NCI-H1105 treated with DMSO at 0.1 percent for 48 hours (cell line): ENCODE measurements at places on chromosomes 2 and 18.
A peak's percentile ranks its signal among the peaks of the same experiment; 100 is the strongest.

- DNase-seq: no peak
These were observed 83.1 kb downstream of the CDC42EP3 start for GRCh38 chr2:37588316-37588777.

GRCh38 chr2:235146206-235146605 is 194.4 kb downstream of the SH3BP4 start:
- DNase-seq: no peak

- no peak for DNase-seq
These were observed 84.1 kb downstream of the XIRP2 start for GRCh38 chr2:166972418-166972817.

- DNase-seq: no peak
These were observed 38.4 kb downstream of the SPC25 start for GRCh38 chr2:168851674-168852320.

- no peak for DNase-seq
These were observed 497.4 kb downstream of the CMPK2 start for GRCh38 chr2:6368281-6368680.

DNA sequence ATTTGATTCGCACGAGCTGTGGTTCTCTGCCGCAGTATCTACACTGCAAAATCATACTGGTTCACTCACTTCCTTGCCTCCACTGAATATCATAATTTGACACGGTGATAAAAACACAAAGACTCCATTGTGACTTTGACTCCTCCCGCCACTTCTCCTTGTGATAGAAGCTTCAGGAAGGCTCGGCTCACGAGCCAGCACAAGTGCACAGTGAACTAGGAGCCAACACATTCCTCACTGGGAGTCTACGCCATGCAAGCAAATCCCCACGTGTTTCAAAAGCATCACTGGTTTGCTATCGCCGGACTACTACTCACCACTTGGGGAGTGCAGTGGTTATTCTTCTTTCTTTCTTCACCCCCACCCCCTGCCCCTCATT is 293.3 kb upstream of the PARD3B start:
- DNase-seq: no peak

GRCh38 chr2:216776066-216776850 is 80.9 kb upstream of the IGFBP5 start:
- no peak for DNase-seq

DNA sequence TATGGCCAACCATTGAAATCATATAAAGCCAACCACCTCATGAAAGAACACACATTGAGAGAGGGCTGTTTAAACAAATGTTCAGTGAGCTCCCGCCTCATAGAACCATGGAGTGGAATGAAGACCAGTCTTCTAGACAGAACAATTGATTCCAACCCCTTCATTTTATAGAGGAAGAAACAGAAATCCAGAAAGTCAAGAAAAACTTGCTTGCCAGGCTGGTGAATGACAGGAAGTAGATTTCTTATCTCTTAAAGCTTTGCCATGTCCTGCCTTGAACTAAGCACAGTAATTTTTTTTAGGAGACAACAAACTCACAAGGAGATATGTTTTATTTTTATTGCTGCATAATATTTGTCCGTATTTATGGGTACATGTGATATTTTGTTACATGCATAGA is 16.5 kb upstream of the NRP2 start:
- no peak for DNase-seq

- no peak for DNase-seq
These were observed 19.6 kb downstream of the ANKMY1 start for GRCh38 chr2:240538031-240538780.

DNA sequence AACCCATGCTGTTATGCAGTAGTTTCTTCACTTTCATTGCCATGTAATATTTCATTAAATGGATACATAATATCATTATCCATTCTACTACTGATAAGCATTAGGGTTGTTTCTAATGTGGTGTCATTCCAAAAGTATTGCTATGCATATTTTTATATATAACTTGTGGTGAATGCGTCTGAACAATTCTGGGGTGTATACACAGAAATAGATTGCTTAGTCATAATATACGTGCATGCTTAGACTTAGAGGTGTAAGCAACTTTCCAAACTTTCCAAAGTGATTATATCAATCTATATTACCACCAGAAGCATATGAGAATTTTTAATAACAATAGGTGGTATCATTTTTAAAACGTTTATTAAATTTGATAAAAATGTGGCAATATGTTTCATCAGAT is 540.9 kb downstream of the DSC3 start:
- no peak for DNase-seq

- no peak for DNase-seq
These were observed 317.0 kb downstream of the AGAP1 start for GRCh38 chr2:235810846-235811245.

DNA sequence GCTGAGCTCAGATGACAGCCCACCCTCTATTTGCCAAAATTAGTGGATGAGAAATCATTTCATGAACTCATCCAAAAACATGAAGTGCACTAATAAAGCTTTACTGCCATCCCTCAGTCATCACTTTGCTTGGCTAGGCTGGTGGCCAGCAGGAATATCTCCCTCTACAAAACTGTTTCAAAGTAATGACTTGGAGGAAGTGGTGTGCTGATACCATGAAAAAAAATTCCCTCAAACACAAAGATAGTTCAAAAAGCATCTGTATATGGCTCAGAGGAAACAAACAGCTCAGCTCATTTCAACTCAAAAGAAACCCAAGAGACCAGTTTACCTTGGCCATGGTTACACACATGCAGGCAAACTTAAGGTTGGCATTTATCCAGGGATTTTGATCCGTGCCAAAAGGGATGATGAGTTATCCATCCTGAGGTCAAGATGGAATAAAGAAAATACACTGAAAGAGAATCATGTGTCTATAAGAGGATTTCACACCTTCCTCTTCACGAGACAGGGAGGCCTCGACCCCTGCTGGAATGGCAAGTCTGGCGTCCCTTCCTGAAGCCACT is 18.4 kb upstream of the WIPF1 start:
- peak; percentile 14 for DNase-seq

GRCh38 chr18:52459890-52460289 is 119.9 kb downstream of the DCC start:
- DNase-seq: no peak

DNA sequence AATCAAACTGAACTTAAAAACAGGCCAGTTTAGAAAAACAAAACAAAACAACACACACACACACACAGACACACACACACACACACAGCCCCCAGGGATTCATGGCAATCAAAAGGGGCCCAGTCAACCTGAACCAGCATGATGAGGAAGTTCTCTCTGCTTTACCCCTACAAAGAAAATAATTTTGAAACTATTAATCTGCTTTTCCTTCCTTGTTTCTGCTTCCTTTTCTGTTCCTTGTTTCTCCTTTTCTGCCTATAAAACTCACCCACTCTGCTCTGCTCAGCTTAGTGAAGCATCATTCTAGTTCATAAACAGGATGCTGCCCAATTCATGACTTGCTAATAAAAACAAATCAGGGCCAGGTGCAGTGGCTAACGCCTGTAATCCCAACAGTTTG is 203.1 kb downstream of the RAB3GAP1 start:
- no peak for DNase-seq

DNA sequence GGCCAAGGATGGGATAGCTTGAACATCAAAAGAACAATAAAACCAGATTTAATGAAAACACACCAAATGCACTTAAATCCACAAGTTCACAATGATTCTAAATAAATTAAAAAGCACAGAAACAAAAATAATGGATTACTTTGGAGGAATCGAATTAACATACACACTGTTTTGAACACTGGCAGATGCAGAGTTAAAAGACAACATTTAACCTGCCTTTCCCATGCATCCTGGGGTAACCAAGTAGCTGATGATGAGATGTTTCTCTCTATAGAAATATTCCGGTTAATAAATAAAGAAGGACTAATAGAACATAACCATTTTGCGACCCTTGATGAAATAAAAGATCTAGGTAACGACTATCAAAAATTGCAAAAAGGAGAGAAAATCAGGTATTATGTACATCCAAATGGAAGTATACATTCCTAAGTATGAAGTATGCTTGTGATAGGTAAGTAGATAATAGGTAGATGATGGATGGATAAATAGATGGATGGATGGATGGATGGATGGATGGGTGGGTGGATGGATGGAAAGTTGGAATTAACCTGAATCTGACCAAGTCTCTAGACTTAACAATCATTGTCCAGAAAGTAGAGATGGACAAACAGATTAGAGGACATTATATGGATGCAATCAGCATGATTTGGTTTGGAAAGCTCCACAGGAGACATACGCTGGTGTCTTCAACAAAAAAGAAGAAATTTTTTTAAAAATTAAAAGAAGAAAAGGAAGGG is 57.4 kb upstream of the MYCN start:
- no peak for DNase-seq

DNA sequence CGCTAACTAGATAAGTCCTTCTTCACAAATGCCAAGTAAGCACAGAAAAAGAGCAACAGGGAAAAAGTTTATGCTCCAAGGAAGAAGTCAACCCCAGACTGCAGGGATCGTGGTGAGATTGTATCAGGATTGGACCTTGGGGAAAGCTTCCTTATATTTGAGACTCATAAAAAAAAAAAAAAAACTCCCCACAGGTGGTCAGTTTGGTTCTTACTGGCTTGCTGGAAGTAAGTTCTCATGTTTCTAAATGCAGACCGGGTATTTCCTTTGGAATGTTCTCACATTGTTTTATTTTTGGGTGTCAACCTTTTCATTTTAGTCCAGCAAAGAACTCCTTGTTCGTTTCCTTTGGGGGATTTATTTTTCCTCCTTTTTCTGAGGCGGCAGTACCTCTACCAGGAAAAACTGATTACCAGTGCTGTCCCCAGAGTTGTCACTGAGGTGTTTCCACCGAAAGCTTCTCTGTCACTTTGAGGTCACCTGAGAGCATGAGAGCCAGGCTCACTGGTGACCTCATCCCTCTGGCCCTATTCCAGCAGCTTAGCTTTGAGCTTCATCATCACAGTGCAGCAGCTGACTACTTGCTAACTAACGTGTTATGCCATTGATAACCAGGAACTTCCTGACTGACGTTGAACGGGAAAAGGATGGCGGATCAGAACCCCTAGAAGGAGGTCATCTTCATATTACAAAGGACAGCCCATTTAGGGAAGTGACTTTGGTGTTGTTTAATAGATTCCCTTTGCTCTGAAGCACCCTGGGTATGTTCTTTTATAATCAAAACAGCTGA is 16.8 kb upstream of the ATP8B1 start:
- DNase-seq: peak; percentile 58

- DNase-seq: no peak
These were observed 47.7 kb upstream of the RNU4ATAC start for GRCh38 chr2:121483021-121483420.

GRCh38 chr18:58699551-58699950 is 28.3 kb downstream of the MALT1 start:
- peak; percentile 47 for DNase-seq

- no peak for DNase-seq
These were observed 24.1 kb downstream of the CIDEA start for GRCh38 chr18:12278215-12278671.

DNA sequence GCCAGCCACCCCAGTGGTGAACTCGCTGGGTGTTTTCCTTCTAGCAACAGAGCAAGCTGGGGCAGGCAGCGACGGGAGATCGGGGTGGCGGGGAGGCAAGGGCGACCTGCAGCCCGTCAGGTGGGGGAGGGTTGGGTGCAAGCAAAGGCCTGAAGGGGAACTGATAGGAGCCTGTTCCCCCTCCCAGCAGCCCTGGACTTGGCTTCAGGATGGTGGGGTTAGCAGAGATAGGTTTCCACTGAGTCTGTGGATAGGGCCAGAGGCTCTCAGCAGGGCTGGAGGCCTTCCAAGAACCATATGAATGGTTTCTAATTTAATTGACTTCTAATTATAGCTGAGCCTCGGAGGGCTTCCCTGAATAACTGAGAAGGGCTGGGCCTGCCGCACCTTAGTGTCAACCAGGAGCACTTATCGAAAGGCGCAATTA is 55.3 kb downstream of the EDAR start:
- peak; percentile 97 for DNase-seq

GRCh38 chr2:11773111-11773510 is 26.7 kb downstream of the LPIN1 start:
- DNase-seq: no peak

- DNase-seq: no peak
These were observed 136.4 kb downstream of the TPGS2 start for GRCh38 chr18:36692371-36692770.

DNA sequence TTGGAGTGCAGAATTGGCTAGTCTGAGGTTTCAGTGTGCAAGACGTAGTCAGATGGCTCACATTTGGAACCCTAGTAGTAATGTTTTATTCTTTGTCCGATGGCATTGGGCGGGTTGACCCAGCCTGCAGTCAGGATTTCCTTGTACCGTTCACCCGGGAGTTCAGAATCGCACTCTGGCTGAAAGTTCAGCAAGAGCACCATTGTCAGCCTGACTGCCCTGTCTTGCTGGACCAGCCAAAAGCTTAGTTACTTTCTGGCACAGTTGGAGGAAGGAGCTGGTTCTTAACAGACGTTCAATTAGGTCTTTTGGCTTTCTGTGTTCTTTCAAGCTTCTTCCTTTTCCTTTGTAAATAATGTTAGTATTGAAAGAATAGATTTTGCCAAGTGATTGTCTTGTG is 18.6 kb downstream of the RMC1 start:
- DNase-seq: no peak

DNA sequence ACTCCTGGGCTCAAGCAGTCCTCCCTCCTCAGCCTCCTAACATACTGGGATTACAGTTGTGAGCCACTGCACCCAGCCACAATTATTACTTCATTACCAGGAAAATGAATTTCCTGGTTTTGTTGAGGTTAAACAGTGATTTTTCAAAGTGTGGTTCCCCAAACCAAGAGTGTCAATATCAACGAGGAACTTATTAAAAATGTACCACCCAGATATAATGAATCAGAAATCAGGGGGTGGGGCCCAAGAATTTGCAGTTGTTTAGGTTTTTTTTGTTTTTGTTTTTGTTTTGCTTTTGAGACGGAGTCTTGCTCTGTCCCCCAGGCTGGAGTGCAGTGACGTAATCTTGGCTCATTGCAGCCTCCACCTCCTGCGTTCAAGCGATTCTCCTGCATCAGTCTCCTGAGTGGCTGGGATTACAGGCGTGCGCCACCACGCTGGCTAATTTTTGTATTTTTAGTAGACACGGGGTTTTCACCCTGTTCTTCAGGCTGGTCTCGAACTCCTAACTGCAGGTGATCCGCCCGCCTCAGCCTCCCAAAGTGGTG is 94.1 kb downstream of the WDSUB1 start:
- no peak for DNase-seq

DNA sequence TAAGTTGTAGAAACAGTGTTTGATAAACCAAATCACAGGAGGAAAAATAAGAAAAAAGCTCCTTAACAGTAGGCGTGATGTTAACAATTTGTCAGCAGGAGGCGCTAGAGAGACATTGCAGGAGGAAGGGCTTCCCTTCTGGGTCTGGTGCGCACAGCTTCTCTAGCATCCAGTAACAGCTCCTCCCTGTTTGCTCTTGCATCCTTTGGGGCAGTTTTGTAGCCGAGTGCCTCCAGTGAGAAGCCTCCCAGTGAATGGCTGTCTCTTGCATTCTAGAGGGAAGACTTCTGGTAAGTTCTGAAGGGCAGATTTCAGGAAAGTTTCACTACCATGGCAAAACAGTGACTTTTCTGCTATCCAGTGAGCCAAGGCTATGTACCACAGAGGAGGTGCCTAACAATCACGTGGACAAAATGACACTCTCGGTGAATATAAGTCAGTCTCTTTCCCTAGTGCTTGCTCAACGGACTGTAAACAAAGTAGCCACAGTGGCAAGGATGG is 9.5 kb upstream of the ZNF396 start:
- peak; percentile 67 for DNase-seq
